Caki2 (cell line): ENCODE measurements at places on chromosomes 5 and 9.

GRCh38 chr5:80777347-80778287 lies 122.8 kb upstream of the DHFR start:
- DNase-seq, result no peak

DNA sequence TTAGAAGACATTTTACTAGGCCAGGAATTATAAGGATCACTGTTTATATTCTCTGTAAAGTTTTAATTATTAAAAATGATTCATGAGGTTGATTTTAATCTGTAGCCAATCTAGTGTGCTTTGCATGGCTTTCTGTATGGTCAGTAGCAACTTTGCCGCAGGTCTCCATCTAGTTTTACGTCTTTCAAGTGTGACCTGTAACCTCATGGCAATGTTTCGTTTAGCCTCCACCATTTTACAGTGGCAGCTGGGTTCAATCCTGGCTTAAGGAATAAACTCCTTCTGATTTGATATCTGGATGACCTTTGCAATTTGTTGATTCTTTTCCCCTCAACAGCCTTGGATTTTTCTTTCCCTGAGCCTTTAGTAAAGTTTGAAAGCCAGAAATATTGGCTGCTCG lies 434.5 kb upstream of the CDH9 start:
- DNase-seq, result no peak

DNA sequence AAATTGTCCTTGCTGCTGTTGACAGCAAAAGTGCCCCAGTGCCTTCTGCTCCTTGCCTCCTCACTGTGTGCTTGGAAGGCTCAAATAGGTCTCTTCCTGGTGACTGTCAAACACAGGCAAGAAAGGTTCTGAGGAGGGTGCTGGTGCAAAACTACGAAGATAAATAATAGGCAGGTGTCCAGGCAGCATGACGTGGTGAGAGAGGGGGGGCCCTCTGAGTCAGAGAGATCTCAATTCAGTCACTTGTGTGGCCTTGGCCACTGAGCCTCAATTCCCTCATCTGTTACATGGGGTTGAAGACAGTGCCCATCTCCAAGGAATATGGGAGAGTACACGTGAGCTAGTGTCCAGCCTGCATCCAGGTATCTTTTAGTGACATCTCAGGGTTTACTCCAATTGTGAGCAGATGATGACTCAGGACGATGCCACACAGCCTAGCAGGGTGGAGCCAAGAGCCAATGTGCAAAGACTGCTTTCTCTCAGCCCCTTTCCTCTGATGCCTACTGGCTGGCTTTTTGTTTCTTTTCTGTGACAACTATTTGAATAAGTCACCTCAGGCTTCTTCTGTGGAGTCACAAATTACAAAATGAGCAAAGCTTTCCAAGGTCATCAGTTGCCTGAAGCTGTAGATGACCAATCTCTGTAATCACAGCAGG lies 29.7 kb upstream of the SMIM32 start:
- peak; percentile 13 for DNase-seq

DNA sequence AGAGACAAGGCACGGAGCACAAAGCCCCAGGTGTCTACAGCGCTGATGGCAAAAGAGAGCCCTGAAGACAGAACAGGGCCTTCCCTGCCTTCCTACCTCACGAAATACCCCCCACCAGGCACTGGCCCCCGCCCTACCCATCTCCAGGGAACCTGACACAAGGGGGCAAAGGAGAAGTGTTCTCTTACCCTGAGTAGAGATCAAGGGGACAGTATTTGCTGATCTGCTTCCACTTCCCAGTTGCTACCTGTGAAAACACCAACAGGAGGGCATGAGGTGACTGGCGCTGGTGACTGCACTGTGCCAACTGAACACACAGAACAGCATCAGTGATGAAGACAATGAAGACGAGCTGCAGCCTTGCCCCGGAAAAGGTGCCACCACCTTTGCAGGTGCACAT lies 27.4 kb downstream of the IPPK start:
- no peak for DNase-seq

DNA sequence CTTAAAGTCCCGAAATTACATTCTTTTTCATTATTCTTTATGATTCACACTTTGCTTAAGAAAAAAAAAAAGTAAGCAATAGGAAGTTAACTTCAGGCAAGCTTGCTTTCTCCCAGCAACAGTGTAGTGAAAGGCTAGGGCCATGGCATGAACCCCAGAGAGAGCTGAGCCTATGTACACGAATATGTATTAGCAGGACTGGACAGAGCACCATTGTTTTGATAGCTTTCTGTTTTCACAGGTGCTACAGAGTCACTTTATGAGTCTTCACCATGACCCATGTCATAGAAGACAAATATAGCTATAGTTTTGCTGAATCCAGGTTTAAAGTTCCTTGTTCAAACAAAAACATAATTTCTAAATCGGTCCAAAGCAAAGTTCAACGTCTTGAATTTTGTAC lies 199.2 kb downstream of the ADAMTSL1 start:
- DNase-seq, result no peak

DNA sequence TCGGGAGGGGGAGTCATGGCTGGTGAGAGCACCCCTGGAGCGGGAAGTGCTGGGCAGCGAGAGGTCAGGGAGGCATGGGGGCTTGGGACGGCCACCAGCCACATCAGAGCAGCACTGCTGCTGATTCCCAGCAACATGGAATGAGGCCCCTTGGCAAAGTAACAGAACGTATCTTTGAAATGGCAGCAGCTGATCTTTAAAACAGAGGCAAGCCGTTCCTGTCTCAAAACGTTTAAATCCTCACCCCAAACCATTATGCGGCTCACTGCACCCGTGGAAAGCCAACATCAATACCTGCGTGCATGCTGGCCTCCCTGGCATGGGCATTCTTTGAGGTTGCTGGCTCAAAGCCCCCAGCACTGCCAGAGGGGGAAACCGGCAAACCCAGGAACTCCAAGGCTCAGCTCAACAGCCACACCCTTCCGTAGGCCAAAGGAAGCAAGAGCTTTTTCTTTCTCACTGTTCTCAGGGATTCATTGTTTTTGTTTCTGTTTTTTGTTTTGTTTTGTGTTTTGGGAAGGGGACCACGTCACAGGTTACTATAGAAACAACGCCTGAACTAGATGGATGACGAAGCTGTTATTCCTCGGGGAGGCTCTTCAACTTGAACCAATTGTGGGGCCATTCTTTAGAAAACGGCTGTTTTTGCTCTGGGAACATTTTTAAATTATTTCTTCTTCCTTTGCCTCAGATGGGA lies 28.1 kb upstream of the OBP2B start:
- DNase-seq, result no peak

- no peak for DNase-seq
Observed at GRCh38 chr9:107237873-107238272, 45.2 kb upstream of the RAD23B start.

- peak; percentile 48 for DNase-seq
Observed at GRCh38 chr9:72352911-72353388, 12.1 kb downstream of the ZFAND5 start.

DNA sequence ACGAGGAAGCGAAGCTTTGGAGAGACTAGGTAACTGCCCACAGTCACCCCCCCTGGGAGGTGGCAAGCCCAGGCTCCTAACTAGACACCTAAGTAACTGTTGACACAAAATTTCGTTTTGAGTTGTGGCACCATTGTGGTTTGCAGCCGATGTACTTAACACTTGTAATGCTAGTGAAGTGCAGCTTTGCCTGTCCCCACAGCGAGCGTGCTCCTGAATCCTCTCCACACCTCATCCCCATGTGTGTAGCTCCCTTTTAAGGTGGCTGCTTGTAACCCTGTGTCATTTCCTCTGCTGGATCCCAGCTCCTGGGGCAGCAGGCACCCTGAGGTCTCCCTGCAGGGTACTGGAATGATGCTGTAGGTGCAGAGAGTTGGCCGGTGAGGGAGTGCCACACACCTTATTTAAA lies 114.9 kb downstream of the TRIO start:
- no peak for DNase-seq

DNA sequence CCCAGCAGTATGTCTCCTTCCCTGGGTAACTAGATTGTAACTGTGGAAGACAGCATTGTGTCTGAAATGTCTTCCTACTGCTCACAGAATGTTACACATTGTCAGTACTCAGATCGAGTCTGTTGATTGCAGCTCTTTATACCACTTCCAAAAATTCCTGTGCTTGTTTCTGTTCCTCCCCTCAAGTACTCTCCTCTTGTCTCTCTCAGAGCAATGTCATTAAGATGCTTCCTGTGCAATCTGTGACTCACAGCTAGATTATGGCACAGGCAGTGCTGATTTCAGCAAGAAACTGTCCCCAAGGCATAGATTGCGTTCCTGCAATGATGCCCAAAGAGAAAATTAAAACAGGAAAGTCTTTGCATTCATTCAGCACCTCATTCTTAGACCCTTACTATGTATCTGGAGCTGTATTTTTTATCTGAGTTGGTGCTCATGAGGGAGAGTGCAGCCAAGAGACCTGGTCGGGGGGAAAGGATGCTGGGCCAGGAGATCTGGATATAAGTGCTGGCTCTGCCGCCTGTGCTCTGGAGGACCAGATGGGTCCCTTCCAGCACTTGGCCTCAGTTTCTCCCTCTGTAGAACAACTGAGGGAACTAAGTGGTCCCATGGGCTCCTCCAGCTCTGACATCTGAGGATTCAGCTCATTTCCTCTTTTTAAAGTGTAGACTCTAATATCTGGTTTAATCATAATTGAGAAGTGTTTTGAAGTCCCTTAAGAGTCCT lies 40.8 kb upstream of the GNPDA1 start:
- DNase-seq, result no peak

DNA sequence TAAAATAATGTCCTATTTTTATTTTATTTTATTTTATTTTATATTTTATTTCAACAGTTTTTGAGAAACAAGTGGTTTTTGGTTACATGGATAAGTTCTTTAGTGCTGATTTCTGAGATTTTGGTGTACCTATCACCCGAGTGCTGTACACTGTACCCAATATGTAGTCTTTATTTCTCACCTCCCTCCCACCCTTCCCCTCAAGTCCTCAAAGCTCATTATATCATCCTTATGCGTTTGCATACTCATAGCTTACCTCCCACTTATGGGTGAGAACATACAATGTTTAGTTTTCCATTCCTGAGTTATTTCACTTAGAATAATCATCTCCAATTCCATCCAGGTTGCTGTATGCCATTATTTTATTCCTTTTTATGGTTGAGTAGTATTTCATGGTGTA lies 63.5 kb downstream of the ARRDC3 start:
- DNase-seq, result no peak

- no peak for DNase-seq
Observed at GRCh38 chr5:29214839-29215238, 1978.6 kb upstream of the CDH6 start.

GRCh38 chr5:14365831-14366430 lies 215.7 kb upstream of the OTULINL start:
- DNase-seq, result no peak

GRCh38 chr9:76654575-76654974 lies 109.7 kb upstream of the PCA3 start:
- DNase-seq, result no peak

- DNase-seq, result no peak
Observed at GRCh38 chr9:72960446-72960845, 7.6 kb upstream of the ALDH1A1 start.

DNA sequence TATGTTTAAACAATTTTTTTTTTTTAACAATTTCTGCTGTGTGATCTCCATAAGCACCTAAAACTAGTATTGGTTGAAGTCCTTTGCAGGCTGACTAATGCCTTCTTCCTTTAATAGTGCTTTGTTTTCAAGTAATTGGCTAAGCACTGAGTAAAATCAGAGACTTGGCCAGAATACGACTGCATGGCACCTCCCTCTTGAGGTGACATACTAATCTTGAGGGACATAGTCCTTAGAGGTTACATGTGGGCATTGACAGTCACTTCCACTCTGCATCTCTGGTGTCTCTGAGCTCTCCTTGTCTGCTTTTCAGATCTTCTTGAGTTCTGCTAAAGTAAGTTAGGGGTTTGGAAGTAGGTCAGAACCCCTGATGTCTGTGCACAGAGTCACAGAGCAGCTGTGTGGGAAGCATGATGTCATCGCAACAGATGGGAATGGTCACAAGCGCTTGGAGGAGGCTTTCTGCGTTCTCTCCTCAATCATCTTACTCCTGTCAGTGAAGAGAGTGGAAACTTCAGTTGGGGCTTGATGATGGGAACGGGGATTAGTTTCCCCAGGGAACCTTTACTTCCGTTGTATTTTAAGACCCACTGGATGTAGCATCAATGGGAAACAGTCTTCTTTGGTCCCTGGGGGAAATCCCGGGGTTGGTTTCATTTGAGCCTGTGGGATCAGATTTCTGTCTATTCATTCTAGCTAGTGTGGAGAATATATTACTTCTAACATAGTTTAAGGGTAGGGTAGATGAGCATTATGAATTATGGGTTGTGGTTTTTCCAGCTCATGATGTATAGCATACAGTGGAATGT lies 136.9 kb downstream of the ARHGAP26 start:
- DNase-seq, result no peak

- DNase-seq, result no peak
Observed at GRCh38 chr5:109929376-109929775, 239.6 kb downstream of the MAN2A1 start.

- DNase-seq, result no peak
Observed at GRCh38 chr5:90967443-90967842, 408.8 kb downstream of the ADGRV1 start.

GRCh38 chr9:13958672-13959071 lies 355.3 kb downstream of the NFIB start:
- no peak for DNase-seq

DNA sequence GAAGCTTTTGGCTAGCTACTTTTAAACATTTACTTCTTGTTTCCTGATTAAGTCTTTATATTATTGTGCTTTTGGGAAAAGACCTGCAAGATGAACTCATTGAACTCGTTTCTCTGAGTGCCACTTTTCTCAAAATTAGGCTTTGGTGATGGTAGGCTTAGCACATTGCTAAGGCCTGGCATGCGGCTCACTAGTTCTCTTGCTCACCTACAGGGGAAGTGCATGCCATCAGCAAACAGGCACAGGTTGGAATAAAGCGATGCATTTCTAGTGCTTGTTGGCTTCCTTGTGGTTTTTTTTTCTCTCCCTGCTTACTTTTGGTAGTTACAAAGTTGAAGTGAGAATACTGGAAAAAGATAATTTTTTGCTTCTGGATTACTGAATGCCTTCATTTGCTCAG lies 41.4 kb downstream of the TLE4 start:
- no peak for DNase-seq

GRCh38 chr9:7287065-7287464 lies 512.5 kb downstream of the DMAC1 start:
- DNase-seq, result no peak

DNA sequence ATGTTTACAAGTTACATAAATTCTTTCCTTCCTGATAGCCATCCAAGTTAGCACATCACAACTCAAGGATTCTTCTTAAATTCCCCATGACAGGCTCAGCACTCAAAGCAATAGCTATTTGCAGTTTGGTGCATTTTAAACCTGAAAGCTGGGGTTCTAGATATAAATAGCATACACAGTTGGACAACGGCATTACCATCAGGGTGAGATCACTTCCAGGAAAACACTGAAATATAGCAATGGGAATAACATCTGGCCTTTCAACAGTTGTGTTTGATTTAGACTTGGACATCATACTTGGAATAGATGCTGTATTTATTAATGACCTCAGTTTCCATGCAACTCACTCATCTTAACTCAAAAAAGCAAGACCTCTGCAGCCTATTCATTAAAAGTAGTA lies 24.7 kb upstream of the LECT2 start:
- no peak for DNase-seq
